ENCODE measurements at places on chromosomes 3 and 15.

DNA sequence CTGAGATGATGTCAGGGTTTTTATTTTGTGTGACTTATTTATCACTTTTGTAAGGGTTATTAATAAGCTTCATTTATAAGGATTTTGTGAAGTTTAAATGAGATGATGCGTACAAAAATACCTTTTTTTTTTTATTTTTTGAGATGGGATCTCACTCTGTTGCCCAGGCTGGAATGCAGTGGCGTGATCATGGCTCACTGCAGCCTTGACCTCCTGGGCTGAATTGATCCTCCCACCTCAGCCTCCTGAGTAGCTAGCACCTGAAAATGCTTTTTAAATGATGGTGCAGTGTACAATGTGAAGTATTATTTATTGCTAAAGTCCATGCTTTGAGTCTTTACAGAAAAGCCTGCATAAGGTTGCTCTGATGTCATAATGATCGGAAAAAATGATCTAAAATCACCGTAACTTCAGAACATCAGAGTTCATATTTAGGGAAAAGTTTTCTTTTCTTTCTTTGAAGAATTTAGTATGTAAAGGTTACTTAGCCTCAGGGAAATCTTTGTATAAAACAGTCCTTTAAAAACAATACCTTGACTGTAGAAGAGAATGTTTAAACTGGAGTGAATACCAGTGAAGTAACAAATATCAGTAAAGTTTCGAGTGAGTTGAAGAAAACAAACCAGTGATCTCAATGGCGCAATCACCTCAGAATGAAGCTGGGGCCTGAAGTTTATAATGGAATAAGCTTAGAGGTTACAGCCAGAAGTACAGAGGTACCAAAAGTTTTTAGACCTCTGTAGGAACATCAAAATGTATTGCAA lies 29.7 kb downstream of the TCF12 start:
- no peak for DNase-seq

DNA sequence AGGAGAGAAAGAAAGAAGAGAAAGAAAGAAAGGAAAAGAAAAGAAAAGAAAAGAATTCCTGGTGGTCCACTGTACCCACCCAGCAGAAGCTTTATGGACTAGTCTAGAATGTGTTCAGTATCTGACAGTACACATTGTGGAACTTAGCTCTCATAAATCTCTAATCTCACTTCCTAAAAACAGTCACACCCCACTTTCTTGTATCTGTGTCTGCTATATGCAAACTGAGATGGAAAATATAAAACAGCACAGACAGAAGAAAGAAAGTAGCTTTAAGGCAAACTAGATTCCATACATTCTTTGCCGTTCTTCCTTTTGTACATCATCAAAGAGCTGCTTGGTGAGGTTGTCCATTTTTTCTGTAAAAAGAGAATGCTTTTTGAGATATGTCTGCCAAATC lies 41.1 kb upstream of the GNB5 start:
- no peak for DNase-seq

DNA sequence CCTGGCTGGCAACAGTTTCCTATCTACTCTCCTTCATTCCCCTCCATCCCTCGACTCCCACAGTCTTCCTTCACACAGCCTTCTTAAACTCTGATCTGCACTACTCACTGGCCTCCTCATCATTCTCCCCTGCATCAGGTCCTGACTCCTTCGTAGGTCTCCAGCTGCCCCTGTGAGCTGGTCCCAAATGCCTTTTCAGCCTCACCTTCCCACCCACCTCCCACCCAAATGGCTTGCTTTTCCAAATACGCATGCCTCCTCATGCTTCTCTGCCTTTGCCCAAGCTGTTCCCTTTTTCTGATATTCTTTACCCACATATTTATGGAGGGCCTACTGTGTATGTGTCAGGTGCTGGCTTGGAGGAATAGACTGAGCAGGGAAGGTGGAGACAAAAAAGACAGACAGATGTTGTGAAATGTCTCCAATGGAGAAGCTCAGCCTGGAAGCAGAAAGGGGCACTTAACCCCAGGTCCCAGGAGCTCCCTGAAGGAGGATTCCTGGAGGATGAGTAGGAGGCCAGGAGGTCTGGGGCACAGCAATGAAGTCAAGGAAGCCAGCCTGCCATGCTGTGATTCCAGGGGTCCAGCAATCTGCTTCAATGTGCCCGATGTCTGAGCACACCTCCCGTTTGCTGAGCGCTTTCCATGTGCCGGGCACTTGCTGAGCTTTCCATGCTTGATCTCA lies 252.2 kb downstream of the SHQ1 start:
- peak; percentile 42 for DNase-seq

GRCh38 chr3:140165781-140166180 lies 230.8 kb downstream of the CLSTN2 start:
- DNase-seq, result no peak

DNA sequence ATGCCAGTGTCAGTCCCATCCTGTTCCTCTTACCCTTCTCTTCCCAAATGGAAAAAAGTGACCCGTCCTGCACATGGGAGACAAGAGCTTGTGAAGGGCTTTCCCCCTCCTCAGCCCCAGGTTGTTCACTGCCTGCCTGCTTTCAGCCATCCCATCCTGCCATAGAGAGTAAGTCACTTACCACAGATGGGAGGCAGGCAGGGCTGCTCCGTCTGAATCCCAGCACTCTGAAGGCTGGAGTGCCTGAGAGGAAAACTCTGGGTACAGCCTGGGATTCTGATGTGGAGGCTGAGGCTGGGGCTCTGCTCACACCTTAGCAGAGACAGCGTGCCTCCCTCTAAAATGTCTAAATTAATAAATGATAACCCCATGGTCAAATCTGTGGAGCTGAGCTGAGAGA lies 14.8 kb downstream of the CPNE4 start:
- no peak for DNase-seq

DNA sequence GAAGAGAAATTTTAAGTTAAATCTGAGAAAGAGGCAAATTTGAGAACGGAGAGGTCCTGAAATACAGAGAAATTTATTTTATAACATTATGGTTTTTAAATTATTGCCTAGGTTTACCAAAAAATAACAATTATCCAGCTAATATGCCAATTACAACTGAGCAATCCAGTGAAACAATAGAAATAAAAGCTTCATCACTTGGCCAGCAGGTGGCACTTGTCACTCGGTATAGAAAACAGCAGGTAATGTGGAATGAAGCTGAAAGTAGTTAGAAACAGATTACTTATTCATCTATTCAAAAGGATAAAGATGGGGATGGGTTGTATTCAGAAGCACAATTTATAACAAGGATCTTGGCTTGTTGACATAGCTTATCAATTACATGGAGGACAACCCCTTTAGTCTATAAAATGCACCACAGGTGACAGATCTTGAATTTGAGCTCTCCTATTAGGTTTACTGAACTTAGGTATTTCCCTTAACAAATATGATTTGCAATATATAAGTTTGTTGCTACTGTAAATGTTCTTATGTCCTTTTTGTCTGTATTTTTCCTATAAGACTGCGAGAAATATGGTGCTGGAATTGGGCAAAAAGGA lies 70.1 kb upstream of the GUCA1C start:
- no peak for DNase-seq

DNA sequence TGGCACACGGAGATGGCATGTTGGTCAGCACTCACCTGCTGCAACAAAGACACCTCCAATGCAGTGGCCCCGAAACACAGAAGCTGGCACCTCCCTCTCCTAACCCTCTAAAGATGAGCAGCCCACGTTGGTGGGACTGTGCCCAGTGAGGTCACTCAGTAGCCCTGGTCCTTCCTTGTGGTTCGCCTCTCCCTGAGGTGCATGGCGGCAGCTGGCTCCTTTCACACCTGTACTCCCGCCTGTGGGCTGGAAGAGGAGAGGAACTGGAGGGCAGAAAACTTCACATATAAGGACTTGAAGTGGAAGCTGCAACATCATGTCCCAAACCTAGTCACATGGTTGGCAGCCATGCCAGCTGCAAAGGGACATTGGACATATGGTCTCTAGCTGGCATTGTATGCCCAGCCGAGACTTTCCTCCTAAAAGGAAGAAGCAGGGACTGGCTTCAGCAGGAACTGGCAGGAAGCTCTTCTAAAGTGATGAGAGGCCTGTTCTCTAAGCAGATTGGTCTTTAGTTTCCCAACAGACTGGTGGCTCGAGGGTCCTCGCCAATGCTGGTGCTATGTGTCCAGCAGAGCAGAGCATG lies 10.8 kb upstream of the C3orf22 start:
- DNase-seq, result no peak

- no peak for DNase-seq
Measured at GRCh38 chr3:50372349-50372748, 13.0 kb upstream of the TMEM115 start.

DNA sequence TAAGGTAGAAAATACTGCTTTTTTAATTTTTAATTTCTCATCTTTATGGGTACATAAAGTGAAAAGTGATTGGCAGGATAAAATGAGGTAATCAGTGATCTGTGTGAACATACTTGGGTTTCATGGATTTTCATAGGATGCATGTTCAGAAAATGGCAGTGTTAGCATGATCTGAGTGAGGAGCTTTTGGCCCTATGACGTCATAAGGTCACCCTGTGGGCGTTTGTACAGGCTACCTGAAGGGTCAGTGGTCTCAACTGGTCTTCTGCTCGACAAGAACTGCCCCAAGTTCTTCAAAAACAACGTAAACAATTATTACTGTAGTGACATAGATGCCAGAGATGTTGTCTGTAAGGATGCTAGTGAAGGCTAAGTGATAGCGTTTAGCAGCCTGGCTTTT lies 124.5 kb upstream of the OSTN start:
- DNase-seq, result no peak

DNA sequence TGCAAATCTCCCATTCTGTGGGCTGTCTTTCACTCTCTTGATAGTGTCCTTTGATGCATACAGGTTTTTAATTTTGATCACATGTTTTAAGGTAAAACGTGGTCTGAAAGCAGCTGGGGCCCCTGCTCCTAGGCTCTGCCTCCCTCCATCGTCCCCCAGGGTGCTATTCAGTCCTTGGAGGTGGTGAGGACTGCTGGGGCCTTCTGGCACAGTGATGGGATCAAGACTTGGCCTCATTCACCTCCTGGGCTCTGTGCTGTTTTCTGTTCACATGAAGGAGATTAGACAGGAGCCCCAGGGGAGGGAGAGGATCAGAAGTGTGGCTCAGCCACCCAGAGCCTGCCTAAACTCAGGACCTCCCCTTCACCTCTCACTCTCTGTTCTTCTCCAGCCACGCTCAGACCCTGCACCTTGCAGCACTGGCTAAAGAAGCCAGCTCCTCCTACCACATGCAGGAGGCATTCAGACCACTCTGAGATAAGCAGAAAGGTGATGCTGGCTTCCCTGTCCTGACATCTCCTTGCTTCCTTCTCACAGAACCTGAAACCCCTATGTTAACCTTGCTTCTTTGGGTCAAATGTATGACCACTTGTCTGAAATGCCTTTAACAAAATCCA lies 43.9 kb downstream of the PAQR5 start:
- no peak for DNase-seq

- DNase-seq, result peak; percentile 80
Measured at GRCh38 chr15:70474471-70475406, 288.6 kb downstream of the UACA start.

DNA sequence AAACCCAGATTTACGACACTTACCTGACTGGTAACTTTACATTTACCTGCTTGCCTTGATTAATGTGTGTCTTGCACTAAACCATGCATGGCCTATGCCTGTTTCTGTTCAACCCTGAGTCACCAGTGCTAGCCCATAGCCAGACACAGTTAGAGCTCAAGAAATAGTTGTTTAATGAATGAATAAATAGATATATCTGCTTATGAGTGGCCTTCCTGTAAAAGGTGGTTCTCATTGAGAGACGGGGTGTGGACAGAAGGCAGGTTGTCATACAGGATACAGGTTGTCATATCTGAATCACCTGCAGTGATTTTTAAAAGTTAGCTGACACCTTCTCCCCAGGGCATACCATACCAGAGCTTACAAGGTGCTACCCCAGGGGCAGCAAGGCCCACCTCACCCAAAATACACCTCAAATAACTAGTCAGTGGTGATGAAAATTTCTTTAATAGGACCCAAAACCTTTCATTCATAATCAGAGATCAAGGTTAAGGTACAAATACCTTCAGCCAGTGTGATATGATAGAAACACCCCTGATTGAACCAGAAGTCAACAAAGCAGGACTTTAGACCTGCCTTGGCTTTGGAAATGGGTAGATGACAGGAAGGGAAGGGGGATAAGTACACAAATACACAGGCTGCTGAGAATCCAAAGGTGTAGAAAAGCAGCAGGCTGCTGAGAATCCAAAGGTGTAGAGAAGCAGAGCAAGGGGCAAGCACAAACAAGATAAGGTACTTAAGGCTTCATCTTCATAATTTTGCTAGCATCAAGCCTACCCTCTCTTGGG lies 45.4 kb upstream of the TSC22D2 start:
- DNase-seq, result no peak

DNA sequence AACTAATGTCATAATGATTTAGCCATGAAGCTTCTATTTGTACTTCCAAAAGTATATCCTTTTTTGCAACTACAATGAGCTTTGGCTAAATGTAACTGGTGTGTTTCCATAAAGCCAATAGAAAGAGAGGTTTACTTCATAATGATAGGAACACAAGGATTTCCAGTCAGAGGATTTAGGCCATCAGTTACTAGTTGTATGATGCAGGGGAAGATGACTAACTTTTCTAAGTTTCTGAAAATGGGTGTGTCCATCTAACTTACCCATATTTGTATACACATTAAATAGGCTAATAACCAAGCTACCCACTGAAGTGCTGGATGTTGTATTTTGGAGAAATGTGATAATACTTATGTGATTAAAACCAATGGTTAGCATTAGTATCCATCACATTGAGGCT lies 55.7 kb downstream of the SLC4A7 start:
- DNase-seq, result no peak

DNA sequence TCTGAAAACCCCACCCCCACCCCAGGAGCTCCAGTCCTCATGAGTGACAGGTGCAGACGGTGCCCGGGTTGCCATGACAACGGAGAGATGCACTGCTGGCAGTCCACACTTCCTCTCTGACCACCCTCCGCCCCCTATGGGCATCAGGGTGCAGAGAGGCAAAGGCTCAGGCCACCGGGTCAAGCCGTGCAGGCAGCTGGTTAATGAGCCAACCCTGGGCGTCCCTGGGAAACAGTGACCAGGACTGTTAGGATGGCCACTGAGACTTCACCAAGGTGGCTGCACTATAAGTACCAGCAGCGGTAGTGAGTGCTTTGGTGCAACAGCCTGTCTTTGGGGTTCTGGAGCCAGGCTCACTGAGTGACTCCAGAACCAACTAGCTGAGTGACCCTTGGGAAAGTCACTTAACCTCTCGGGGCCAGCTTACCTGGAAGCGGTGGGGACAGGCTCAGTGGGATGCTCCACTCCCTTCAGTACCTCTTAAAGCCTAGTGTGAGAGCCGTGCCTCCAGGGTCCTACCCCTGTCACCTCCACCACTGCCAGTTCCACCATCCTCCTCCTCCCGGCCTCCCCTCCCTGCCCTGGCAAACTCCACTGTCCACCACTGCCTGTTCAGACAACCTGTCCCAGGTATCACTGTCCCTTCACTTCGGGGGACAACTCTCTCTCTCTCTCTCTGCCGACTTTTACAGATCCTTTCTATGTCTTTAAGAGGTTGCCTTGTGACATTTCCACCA lies 121.0 kb upstream of the PRR20G start:
- DNase-seq, result no peak

DNA sequence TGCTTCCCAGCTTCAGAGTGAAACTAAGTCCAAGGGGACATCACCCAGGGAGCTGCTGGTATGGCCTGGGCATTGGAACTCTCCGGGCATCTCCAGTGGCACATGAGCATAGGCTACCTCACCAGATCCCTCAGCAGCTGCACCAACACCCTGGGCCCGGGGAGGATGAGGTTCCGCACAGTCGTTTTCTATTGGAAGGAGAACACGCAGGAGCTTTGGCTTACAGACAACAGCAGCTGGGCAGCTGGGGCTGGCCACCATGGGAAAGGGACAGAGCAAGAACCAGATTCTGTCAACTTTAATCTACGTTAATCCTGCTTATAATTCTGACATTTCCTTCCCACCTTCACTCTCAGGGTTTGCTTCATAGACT lies 65.5 kb downstream of the MYO1E start:
- no peak for DNase-seq

GRCh38 chr15:23074684-23075083 lies 35.3 kb upstream of the TUBGCP5 start:
- no peak for DNase-seq
